A673 (cell line): ENCODE measurements at places on chromosomes 6 and 20.

DNA sequence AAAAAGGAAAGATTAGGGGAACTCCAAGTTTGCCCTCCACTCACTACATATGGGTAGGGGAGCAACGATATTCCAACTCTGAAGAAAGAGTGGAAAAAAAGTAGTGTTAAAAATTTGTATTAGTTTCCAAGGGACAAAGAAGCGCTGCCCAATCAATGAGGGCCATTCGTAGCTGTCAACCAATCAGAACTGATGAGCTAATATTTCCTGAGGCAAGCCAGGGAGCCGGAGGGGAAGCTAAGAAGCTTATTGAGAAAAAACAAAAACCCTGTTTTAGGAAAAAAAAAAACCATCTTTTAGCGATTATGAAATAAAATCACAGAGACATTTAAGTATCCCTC is 59.5 kb downstream of the TRIM38 start:
- DNase-seq: peak; percentile 88

- no peak for DNase-seq
These were observed 177.9 kb downstream of the COL9A1 start for GRCh38 chr6:70124882-70125545.

DNA sequence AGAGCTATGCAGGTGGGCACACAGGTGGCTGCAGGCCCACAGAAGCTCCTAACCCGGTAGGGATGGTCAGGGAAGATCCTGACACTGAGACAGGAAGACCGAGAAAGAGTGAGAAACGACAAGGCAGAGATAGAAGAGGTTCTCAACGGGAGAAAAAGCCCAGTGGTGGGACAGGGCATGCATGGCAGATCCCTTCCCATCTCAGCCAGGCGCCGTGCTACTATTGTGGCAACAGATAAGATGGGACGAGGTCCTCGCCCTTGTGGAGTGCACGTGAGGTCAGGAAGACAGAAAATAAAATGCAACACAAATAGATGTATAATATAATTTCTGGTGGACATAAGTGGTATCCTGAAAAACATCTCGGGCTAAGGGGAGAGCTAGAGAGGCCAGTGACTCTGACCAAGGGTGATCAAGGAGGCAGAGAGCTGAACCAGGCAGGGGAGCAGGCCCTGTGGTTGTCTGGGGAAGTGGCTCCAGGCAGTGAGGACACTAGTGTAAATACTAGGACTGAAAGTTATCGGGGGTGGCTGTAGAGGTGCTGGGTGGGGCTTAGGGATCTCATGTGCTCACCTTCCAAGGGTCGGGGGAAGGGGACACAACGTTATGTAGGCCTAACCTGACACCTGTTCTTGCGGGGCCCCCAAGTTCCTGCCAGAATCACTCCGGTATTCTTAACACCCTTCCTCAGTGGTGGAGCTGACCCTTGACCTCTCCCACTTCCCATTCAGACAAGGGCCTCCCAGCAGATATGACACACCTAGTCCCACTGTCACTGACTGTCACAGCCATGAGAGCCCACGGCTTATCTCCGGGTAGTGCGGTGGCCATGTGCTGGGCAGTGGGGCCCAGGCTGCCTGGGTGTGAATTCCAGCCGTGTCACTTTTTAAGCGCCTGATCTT is 1.0 kb downstream of the SRXN1 start:
- DNase-seq: no peak

DNA sequence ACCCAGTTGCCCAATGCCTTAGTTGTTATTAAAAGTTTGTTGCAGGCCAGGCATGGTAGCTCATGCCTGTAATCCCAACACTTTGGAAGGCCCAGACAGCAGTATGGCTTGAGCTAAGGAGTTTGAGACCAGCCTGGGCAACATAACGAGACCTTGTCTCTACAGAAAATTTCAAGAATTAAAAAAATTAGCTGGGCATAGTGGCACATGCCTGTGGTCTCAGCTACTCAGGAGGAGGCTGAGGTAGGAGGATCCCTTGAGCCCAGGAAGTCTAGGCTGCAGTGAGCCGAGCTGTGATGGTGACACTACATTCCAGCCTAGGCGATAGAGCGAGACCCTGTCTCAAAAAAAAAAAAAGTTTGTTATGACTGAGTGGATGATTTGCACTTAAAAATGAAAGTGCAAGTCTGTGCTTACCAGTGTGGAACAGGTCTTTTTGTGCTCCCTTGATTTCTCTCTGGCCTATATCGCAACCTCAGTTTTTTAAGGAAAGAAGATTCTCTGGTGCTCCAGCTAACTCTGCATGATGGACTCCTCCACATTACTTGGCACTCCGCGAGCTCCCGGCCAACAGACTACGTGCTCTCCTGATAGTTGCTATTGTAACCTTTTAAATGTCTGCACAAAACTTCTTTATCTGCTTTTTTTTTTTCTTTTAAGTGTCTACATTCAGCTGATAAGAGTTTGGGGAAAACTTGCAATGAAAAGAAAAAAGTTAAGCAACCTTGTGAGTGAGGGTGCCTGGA is 22.1 kb downstream of the ZKSCAN3 start:
- no peak for DNase-seq

- peak; percentile 15 for DNase-seq
These were observed 356.4 kb downstream of the CDH4 start for GRCh38 chr20:61608275-61609085.

DNA sequence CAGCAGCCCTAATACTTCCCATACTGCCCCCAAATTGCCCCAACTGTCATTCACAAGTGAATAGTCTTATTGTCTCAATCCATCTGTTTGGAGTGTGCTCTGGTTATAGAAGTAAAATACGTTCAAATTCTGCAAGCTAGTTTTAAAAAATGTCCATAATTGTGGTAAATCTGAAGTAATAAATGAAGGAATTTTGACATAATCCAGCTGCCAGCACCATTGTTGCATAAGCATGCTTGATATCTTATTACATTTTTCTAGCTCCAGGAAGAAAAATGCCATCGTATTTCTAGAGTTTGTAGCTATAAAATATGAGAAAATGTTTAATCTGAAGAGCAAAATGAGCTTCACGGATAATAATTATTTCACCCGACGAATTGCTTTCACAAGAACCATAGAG is 664.7 kb downstream of the RFPL4B start:
- peak; percentile 32 for DNase-seq

GRCh38 chr6:163191704-163192537 is 222.6 kb upstream of the QKI start:
- DNase-seq: no peak

DNA sequence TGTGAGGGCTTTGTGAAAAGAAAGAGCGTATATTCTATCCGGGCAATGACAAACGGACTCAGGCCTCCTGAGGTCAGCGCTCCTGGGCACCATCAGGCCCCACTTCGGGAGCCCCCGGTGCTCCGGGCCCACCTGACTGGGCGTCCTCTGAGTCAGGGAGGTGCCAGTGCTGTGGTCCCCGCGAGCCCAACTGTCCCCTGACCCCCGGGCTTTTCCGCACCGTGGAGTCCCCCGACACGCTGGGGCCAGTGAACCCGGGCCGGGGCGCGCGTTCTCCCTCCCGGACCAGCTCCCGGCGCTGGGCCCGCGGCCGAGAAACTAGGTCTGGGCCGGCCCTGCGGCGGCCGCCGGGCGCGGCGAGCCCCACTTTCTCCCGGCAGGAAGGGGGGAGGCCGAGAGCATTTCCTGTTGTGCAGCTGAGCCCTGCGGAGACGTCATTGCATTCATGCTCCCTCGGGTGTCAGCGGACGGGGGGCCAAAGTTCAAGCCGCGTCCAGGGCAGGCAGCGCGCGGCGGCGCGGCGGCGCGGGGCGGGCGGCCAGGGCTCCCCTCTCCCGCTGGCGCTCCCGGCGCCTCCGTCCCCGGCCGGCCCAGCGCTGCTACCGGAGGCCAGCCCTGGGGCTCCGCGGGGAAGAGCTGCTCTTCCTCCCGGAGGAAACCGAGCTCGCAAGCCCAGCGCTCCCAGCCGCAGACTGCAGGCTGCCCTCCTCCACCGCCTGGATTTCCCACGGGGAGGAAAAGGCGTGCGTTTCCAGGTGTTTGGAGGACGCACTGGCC is 18.3 kb downstream of the HIVEP2 start:
- peak; percentile 49 for DNase-seq

DNA sequence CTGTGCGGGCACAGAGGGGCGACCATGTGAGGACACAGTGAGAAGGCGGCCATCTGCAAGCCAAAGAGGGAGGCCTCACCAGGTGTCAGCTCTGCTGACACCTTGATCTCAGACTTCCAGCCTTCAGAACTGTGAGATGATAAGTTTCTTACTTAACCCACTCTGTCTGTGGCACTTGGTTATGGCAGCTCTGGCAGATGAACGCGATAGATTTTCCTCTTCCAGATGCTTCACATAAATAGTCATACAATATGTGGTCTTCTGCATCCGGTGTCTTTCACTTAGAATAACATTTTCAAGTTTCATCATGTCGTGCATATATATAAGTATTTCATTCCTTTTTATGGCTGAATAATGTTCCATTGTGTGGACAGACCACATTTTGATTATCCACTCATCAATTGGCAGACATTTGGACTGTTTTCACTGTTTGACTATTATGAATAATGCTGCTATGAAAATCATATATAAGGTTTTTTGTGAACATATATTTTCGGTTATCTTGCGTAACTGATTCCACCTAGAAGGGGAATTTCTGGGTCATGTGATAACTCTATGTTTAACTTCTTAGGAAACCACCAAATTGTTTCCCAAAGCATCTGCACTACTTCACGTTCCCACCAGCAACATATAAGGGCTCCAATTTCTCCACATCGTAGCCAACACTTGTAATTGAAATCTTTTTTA is 30.2 kb downstream of the PRR18 start:
- DNase-seq: no peak

DNA sequence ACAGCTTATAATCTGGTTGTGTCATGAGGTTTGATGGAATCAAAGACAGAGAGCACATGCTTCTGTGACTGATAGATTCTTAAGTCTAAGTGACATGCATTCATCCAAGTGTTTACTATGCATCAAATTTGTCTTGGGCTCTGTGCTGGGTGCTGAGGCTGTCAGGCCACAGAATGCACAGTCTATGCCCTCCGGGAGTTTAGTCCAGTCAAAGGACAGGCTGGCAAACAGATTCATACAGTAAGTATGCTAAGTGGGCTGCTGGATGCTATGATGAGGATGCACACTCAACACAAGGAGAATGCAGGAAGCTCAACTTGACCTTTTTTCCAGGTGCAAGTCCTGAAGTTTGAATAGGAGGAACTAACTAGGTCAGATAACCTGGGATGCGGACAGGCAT is 146.7 kb downstream of the UST start:
- DNase-seq: no peak

GRCh38 chr20:49519777-49520359 is 37.4 kb upstream of the KCNB1 start:
- no peak for DNase-seq

DNA sequence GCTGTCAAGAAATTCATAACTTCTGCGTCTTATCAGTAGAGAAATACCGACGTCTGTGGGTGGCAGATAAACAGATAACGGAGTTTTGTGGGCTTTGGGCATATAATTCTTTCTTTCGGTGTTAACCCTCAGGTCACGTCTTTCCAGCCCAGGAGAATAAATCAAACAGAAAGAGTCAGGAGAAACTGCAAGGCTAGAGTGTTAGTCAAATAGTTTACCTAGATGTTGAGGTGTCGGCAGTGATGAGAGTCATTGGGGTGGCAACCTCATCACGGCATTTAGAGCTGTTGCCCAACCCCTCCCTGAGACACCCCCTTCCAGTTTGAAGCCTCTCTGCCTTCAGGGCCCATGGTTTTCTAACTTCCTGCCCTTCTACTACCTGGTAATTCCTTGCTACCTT is 49.5 kb downstream of the ADTRP start:
- DNase-seq: no peak

- no peak for DNase-seq
These were observed 253.0 kb downstream of the TBC1D7 start for GRCh38 chr6:13075141-13075845.

DNA sequence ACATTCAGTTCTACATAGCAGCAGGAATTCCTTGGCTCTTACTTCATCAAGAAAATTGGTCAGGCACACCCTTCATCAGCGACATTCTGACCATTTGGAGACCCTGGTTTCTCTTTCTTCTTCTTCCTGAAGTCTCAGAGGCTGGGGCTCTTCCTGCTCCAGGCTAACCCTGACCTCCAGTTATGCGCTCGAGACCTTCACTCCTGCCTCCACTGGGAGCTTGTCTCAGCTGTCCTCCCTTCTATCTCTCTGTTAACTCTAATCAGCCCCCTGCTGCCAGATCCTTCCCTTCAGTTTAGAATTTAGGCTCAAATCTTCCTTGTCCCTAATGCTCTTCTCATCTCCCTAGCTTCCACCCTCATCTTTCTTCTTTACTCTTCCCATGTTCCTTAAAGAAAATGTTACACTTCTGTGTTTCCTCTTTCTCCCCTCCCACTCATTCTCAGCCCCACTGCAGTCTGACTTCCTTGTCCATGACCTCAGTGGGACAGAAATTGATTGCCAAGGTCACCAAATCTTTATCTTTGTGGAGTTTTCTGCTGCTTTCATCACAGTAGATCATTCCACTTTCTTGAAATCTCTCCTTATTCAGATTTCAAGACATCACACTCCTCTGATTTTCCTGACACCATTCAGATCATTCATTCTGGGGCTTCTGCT is 8.4 kb upstream of the HLA-DOA start:
- no peak for DNase-seq

DNA sequence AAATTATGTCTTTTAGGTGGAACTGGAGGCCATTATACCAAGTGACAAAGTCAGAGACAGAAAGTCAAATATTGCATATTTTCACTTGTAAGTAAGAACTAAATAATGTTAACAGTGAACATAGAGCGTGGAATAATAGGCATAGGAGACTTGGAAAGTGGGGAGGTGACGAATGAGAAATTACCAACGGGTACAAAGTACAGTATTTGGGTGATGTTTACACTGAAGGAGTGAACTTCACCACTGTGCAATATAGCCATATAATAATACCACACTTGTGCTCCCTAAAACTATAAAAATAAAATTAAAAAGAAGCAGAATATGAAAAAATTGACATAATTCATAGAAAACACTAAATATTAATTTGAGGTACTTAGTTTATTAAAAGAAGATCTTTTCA is 14.9 kb downstream of the EYS start:
- DNase-seq: no peak

DNA sequence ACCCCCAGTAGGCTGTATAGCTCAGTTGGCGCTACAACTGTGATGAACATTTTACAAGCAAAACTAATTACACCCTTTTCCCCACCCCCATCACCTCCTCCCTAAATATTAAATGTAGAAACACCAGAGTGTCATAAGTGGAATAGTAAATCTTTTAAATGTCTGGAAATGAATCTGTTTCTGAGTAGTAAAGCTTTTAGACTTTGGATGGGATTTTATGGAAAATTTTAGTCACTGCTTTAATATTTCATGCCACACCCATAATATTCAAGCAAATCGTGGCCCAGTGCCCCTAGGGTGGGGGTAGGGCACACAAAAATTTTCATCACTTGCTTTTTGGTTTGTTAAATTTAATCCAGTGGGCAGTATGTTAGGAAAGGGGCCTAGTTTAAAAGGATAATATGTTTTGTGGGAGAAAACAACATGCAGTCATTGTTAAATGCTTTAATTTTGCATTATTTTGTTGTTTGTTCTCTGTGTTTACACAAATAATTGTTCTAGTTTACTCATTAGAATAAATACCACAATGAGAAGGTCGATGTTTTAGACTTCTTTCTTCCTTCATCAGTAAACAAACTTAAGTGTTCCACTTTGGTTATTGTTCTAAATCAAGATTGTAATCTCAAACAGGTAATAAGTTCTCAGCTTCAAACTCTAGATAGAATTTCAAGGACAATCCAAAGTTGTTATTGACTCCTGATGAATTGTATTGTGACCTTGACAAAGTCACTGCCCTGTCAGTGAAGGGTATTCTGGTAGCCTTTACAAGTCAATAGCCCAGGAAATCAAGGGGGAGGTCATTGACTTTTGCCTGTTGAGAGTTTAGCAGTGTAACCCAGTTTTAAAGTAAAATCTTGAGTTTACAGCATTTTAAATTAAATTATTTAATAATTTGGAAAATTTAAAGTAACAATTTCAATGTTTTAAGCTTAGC is 79.2 kb downstream of the CBFA2T2 start:
- DNase-seq: no peak

- DNase-seq: no peak
These were observed 121.4 kb upstream of the CLDN20 start for GRCh38 chr6:155142168-155143028.
